ENCODE measurements at places on chromosomes 12 and 14.

DNA sequence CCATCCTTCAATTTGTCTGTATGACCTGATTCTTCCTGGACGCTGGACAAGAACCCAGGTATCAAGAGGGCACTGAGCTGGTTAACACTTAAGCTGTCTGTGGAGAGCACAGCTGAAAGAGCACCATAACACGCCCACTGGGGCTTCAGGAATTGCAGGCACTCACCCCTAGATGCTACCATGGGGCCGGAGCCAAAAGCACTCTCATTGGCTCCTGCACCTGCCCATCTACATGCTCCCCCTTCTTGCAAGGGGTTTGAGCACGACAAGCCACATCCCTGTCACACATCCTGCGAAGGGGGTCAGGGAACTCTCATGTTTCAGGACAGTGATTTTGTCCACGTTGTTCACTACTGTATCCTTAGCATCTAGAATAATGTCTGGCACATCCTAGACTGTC is 35.1 kb upstream of the TBC1D15 start:
- no peak for DNase-seq

GRCh38 chr14:36134038-36134437 is 42.5 kb downstream of the PTCSC3 start:
- DNase-seq: no peak

- DNase-seq: no peak
Observed at GRCh38 chr12:109768901-109769670, 55.5 kb downstream of the FAM222A start.

GRCh38 chr12:26863515-26863914 is 30.5 kb upstream of the ITPR2 start:
- no peak for DNase-seq

DNA sequence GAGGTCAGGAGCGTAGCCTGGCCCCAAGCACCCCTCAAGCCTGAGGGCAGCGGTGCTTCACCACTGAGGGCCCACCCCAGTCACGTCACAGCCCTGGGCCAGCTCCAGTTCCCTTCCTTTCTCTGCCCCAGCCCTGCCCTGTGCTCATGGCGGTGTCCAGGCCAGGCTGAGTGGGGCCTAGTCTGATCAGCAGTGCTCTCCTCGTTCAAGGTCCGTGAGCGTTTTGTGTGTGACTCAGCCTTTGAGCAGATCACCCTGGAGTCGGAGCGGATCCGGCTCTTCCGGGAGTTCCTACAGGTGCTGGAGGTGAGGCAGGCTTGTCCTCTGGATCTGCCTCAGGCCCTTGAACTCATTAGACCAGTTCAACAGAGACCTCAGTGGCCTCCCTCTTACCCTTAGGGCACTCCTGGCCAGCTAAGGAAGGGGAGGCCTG is 19.0 kb downstream of the PRPF40B start:
- DNase-seq: no peak

DNA sequence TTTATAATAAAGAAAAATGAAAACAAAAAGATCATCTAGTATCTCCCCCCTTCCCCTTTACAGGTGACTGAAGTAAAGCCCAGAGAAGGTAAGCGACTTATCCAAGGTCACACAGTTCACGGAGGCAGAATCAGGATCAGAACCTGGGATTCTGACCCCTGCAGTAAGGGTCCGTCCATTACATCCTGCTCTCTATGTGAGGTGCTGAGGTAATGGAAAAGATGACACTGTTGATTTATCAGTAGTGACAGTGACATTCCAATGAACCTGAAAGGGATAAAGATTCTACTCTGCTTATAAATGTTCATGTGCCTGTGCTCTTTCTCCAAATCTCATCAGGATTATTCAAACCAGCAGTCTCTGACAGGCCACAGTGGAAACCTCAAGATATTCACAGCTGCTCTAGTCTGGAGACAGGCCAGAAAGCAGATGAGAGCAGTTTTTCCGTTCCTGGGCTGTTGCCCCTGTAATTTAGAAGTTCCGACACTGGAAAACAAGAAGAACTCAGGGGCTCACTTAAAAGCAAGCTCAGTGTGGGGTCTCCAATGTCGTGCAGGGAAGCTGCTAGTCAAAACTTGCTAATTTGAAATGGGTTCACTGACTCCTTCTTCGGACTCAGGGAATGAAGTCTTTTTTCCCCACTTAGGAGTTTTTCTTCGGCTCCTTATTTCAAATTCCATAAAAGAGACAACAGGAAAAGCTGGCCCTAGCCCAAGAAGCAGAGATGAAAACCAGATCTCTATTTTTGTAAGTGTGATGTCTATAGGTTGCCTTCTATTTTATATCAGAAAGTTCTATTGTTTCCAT is 131.8 kb upstream of the EEA1 start:
- no peak for DNase-seq

DNA sequence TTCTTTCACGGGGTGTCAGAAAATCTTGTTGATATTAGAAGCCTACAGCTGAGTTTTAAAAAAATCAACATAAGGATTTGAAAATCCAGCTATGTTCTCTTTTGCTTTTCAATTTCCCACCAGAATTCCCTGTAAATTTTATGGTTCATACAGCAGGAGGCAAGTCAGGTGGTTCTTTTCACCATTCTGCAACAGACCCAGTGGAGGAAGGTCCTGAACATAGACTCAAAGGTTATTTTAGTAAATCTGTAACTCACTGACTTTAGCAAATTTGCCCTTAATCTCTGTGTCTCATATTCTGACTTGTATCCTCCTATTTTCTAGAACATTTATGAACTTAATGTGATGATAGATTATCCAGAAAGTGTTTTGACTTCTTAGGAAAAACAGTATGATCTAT is 235.4 kb upstream of the E2F7 start:
- DNase-seq: no peak

GRCh38 chr14:105326568-105326867 is 12.0 kb downstream of the PACS2 start:
- no peak for DNase-seq

- DNase-seq: no peak
Observed at GRCh38 chr12:31018106-31018789, 55.4 kb upstream of the DDX11 start.

GRCh38 chr12:25840678-25841465 is 117.6 kb upstream of the RASSF8 start:
- DNase-seq: no peak

DNA sequence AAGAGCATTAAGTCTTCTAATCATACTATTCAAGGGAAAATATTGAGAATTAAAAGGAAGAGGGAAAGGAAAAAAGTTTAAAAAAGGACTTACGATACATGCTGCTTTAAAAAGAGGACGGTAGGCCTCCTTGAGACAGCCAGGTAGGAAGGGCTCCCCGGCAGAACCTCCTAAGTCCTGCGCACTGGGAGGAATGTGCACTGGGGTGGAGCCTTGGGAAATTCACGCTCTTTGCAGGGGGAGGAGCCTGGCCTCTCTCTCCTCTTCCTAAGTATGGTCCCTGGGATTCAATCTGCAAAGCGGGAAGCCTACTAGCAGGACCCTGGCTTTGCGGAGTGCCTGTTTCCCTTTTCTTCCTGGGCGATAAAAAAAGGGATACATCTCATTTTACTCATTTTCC is 553.0 kb downstream of the RPS29 start:
- no peak for DNase-seq

DNA sequence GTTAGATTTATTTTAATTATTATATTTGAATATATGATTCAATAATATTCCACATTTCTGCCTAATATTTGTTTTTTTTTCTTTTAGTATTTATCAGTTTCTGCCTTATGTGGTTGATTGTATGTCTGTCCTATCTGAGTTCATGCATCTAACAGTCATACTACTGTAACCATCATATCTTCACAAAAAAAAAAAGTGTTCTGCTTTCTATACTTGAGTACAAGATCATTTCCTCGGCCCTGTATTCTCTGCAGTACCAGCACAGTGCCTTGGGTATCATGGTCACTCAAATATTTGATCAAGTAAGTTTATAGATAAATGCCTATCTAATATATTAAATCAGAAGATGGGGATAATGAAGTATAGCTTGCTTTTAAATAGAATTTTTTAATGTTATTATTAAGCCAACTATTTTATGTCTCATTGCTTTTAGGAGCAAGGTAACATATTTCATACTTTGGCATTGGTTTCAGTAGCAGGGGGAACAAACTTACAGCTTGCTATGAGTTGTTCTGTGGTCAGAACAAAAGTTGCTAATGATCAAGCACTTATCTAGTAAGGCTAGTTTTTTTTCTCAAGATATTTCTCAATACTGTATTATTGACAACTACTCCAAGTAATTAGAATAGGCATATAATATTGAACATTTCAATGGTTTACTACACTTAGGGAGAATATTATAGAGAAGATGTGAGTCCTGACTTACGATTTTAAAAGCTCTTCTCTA is 290.5 kb upstream of the FBXO33 start:
- no peak for DNase-seq

DNA sequence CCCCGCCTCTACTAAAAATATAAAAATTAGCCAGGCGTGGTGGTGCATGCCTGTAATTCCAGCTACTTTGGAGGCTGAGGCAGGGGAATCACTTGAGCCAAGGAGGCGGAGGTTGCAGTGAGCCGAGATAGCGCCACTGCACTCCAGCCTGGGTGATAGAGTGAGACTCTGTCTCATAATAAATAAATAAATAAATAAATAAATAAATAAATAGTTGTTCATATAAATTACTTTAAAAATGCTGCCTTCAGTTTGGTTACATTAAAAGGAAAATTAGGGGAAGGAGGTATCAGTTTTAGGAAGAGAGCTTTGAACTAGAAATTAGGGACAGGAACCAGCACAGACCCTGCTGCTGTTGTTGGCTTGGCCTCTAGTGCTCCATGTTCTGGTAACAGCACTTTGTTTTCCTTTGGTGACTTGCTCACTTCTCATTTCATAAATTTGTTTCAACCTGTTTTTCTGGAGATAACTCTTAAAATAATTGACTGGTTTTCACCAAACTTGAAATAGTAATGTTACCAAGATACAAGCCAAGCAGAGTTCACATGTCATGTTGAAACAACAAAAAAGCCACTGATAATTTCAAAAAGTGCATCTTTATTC is 22.9 kb upstream of the PTPRB start:
- no peak for DNase-seq

GRCh38 chr12:57031138-57031725 is 14.9 kb upstream of the TAC3 start:
- DNase-seq: no peak

DNA sequence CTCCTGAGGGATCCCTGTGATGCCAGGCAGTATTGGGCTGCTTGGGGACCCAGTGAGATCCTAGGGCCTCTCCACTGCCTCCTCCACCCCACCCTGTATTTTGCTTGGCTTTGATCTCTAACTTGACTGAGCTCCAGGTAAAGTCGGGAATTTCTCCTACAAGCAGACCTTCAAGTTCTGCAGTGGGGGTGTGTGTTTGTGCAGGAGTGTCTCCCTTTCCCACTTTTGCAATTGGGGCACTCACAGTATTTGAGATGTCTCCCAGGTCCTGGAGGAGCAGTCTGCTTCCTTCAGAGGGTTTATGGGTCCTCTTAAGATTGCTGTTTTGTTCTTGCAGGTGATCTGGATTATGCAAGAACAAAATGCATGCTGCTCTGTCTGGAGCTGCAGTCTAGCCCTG is 68.9 kb downstream of the ALG10B start:
- no peak for DNase-seq

DNA sequence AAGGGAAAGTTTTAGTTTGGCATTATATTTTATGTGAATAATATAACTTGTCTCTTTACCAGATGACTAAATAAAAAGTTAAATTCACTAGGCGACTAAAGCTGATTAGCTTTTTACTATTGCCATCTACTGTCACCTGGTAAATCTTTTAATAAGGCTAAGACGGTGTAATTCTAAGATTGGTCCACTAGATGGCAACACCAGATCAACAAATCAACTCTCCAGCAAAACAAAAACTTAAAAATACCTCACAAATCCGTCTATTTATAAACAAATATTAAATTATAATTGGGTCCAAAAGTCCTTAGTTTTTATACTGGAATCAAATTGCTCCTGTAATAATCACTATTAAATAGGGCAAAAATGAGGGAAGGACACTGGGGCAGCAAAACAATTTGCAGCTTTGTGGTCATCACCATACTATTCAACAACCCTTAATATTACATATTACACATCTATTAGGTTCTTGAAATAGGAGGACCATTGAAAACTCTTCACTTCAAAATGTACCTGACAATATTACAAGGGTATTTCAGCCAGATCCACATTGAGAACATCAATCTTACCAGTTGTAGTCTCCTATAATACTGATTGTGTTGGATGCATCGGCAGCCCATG is 47.9 kb downstream of the GALC start:
- DNase-seq: no peak
